ENCODE measurements at places on chromosomes 7 and 10.
A peak's percentile ranks its signal among the peaks of the same experiment; 100 is the strongest.

DNA sequence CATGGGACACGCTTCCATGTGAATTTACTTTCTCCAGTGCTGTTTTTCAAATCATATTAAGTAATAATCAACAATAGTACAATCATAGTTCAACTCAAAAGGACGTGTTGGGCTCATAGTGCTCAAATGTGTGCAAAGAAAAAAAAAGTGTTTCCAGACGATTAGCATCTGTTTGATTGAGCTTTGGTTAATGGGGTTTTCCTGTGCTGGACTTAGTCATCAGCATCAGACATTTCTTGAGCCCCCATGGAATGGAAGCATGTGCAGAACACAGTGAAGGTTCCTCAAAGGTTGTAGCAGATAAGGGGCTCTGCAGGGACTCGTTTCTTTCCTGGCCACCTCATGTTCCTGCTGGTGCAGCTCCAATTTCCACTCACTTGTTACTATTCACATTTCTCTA is 233.9 kb downstream of the PAXIP1 start:
- no peak for DNase-seq

GRCh38 chr10:102918817-102919245 is 737 bp downstream of the CNNM2 start:
- no peak for DNase-seq

DNA sequence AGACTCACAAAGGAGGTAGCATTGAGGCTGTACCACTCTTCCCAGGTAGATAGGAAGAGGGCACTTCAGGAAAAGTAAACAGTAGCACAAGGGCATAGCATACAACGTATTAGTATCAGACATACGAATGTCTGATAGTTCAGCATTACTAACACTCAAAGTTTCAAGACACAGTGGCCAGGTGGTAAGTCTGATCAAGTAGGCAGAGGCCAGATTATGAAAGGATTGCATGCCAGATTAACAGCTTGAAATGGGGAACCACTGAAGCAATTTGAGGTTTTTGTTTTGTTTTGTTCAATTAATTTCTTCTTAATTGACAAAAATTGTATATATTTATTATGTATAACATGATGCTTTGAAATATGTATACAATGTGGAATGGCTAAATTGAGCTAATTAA is 45.7 kb upstream of the IL6 start:
- no peak for DNase-seq

GRCh38 chr7:3243256-3243655 is 57.8 kb upstream of the SDK1 start:
- DNase-seq, result no peak

- DNase-seq, result peak; percentile 94
Observed at GRCh38 chr7:93117852-93118530, at the start of gene SAMD9. TSS of gene SAMD9 (minus strand) at chr7:93117979. CDS start at chr7:93106097, 11,882 bp downstream.

- no peak for DNase-seq
Observed at GRCh38 chr7:7443806-7444350, 91.8 kb downstream of the COL28A1 start.

- no peak for DNase-seq
Observed at GRCh38 chr7:140245611-140246105, 68.9 kb upstream of the KDM7A start.

DNA sequence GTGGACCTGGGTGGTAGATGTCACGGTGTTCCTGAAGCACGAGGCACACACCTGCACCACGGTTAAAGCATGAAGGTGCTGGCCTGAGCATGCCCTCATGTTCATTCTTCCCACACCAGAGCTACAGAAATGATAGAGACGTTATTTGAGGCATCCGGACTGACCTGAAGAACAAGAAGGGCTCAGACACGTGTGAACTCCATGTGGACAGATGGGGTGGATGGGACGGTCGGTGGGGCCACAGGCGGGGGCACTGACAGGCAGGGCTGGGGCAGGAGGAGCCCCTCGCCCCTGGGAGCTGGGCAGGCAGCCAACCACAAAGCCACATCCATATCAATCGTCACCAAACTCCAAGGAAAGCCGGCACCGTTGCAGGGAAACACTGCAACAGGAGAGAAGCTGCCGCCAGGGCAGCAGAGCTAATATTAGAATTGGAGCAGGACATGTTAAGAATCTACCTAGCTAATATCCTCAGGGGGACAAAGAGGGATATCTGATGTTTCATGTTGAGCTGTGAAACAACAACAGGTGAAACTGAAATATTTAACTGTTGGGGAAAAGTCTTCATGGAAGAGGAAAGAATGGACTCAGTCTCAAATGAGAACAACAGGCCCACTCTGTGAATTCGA is 37.8 kb upstream of the DIP2C start:
- no peak for DNase-seq

DNA sequence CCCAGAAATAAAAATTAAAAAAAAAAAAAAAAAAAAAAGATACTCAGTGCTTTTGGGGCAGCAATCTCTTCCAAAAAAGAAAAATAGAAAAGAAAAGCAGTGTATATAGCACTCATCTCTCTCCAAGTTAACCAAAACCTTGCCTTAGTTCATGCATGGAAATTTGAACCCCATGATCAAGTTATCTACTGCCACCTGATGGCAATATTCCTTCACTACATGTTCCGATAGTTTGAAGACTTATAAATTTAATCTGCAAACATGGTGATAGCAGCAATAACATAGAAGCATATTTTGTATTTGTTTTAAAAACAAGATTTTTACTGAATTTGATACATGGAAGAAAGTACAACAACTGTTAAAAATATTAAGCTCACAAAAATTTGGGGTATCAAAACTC is 48.6 kb upstream of the SLIT1 start:
- DNase-seq, result peak; percentile 8

DNA sequence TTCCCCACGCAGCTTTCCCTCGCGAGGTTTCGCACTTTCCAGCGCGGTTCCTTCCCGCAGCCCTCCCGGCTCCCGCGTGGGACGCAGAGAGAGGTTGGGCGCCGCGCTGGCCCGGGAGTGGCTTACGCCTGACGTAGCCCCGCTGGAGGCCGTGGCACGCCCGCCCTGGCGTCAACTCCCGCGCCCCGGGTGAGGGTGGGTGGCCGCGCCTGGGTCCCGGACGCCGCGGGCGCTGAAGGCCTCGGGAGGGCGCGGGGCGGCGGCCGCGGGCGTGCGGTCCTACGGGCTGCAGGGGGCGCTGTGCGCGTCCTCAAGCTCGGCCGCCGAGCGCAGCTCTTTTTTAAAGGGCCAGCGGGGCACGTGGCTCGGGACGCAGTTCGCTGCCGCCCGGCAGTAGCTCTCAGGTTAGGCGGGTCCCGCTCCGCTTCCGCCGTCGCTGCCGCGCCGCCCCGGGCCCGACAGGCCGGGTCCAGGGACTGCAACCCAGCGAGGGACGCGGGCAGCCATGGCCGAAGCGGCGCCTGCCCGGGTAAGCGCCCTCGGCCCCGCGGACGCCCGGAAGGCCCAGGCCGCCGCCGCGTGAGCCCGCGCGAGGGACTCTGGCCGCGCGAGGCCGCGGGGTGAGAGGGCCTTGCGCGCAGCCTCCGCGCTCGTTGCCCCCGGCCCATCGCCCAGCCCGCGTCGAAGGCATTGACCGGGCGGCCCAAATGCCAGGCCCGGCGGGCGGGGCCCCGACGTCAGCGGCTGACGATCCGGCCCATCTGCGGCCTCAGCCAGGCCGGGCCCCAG is at the start of gene ZNF783:
ZNF783 (plus strand) TSS at position 368 of the 789 bp plus-strand sequence; CDS start at position 506, 138 bp downstream.
- peak; percentile 77 for DNase-seq

DNA sequence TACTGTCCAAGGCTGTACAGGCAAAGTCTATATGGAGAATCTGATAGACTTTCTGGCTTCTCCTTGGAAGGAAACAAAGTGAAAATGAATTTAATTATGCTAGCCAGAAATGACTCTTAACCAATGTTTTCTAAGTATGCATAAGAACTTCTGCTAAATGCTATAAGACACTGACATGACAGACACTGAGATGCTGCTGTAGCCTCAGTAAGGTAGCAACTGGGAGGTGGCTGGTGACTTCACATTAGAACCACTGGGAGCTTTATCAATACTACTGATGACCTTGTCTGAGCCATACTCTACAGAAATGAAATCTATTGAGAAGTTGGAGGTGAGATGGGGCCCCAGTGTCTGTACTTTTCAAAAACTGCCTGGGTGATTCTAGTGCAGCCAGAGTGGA is 188.6 kb downstream of the ZNF365 start:
- DNase-seq, result no peak

GRCh38 chr7:2813350-2814185 is 30.5 kb downstream of the GNA12 start:
- DNase-seq, result no peak

- no peak for DNase-seq
Observed at GRCh38 chr7:36209814-36210183, 56.7 kb downstream of the EEPD1 start.

GRCh38 chr7:3887096-3887690 is 586.1 kb downstream of the SDK1 start:
- DNase-seq, result no peak

- no peak for DNase-seq
Observed at GRCh38 chr7:157791261-157791660, 454.5 kb downstream of the DNAJB6 start.

GRCh38 chr10:12833451-12833850 is 168.1 kb downstream of the CCDC3 start:
- DNase-seq, result no peak

DNA sequence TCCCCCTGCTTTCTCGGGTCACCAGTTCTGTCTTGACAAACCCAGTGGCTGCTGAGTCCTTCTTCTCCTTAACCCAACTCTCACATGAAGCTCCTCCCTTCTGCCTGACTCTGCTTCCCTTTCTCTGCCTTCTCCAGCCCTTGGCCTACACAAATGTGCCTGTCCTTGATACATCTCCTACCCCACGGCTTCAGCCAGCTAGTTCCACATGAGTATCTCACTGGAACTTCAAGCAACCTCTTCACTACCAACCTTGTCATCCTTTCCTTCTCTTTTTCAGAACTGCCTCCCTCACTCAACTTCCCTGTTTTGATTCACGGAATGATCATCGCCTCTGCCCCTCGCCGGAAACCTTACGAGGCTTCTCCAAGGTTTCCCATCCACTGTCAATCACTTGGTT is 55.9 kb downstream of the PDIA4 start:
- DNase-seq, result no peak

- DNase-seq, result no peak
Observed at GRCh38 chr7:5777932-5778331, 3.5 kb downstream of the RNF216 start.

DNA sequence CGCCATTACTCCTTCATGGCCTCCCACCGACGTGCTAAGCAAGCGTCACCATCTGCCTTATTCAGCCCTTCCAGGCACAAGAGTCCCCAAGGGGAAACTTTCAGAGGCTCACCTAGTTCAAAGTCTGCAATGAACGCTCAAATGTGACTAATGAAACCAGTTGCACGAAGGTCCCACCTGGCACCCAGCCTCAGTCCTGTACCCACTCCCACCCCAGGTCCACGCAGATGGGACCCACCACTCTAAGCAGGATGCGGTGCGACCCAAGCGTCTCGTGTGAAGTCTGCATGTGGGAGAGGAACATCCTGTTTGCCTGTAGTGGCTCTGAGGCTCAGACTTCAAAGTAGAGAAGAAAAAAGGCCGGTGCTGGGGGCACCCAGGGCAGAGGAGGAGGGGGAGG is 40.3 kb downstream of the RGS10 start:
- no peak for DNase-seq

- DNase-seq, result no peak
Observed at GRCh38 chr7:78081888-78082287, 283.3 kb downstream of the PHTF2 start.

- DNase-seq, result no peak
Observed at GRCh38 chr10:74705358-74705980, 120.9 kb upstream of the KAT6B start.

GRCh38 chr10:17169803-17170202 is 31.7 kb downstream of the TRDMT1 start:
- DNase-seq, result no peak

DNA sequence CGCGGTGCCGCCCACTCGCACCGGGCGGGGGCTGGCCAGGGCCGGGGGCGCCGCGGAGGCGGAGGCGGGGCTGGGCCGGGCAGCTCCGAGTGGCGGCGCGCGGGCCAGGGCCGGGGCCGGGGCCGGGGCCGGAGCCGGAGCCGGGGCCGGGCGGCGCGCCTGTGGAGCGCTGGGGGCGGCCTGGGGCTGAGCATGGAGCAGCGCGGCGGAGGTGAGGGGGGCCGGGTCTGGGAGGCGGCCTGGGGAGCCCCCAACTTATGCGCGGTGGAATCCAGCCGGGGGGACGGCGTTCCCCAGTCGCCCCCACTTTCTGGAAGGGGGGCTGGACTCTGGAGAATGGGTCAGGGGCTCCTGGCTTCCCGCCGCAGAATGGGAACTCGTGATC is at the start of gene LZTS2:
LZTS2 (plus strand) TSS at position 67 of the 385 bp plus-strand sequence. CDS start 2,731 bp downstream, outside the sequence.
- DNase-seq, result no peak

DNA sequence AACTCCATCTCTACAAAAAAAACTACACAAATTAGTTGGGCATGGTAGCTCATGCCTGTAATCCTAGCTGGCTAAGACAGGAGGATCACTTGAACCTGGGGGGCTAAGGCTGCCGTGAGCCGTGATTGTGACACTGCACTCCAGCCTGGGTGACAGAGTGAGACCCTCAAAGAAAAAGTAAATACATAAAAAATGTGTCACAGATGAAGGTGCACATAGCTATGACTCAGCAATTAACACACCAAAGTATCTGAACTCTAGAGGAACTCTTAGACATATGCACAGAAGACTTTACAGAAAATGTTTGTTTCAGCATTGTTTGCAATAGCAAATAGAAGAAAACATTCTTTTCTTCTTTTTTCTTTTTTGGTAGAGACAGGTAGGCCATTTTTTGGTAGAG is 8.3 kb downstream of the C10orf62 start:
- no peak for DNase-seq

GRCh38 chr7:154332811-154333580 is 280.8 kb downstream of the DPP6 start:
- no peak for DNase-seq

DNA sequence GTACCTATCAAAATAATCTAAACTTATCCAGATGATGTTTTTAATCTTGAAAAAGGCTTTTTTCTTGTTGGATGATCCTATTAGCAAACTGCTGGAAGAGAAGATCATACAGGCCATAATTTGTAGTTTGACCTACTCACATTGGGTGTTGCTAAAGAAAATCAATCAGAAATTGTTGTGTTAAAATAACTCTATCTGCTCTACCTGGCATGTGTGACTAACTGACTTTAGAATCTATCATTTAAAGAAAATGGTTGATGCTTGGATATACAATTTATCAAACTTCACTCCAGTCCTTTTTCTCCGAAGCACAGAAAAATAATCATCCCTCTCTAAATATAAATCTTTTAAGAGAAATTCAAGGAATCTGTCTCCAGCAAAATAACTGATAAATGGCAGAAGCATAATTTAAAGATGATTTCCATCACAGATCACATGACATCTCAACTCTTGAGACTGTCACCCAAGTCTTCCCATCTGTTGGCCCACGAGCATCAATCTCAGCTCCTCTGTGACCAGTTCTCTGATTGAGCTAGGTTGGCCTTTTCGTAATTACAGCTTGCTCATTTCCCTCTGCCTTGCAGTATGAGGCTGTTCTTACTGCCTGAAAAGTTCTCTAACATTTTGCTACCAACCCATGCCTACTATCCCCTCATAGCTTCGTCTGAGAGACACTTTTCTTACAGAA is 36.4 kb downstream of the CABCOCO1 start:
- DNase-seq, result no peak

DNA sequence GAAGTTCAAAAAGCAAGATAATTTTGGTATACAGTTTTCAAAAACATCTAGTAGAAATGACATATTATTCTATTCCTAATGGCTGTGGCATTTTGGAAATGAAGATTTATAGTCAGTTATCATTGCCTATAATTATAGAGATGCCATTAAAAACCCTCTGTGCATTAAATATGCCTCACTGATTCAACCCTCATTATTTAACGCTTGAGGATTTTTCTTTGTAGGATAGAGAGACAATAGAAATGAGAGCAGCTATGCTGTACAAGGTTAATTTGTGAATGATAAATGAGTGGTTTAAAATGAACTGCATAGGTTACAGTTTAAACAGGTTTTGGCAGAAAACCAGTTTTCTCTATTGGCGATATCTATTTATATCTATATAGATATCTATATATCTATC is 32.2 kb upstream of the SEMA3A start:
- DNase-seq, result no peak
